ENCODE measurements at places on chromosomes 16 and 17.

DNA sequence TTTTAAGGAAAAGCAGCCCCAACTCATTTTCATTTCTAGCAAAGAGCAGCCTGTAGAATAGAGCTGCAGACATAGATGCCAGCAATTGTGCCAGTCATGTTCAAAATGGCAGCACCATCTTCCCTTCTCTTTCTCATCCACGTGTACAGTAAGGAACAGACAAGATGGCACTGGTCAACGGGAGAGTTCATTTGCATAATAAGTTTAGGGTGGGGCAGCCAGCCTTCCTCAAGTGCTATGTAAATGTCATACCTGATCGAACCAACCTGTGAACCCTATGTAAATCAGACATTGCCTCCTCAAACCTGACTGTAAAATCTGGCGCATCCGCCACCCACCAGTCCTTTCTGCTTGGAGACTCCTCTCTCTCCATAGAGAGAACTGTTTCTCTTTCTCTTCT is 150.0 kb upstream of the CDH13 start:
- no peak for DNase-seq

- DNase-seq, result no peak
Measured at GRCh38 chr17:39141294-39141693, 10.1 kb downstream of the PLXDC1 start.

- DNase-seq, result no peak
Measured at GRCh38 chr17:34852614-34853013, 108.6 kb downstream of the CCT6B start.

DNA sequence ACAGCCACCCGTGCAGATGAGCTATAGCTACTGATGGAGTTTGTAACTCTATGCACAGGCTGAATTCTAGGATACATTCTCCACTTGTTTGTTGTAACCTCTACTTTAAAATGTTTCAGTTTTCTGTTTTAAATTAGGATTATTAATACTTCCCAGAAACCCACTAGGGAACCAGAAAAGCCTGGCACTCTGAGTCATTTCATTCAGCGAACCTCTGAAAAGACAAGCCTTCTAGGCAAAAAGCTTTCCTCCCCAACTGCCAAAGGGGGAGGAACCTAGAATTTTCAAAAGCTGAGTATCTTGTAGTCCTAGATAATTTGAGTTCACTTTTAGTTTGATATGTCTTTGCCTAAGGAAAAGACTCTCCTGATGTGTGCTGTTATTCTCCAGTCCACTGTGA is 43.2 kb downstream of the GOSR1 start:
- no peak for DNase-seq

- peak; percentile 15 for DNase-seq
Measured at GRCh38 chr16:50509521-50510341, 38.5 kb upstream of the NKD1 start.

DNA sequence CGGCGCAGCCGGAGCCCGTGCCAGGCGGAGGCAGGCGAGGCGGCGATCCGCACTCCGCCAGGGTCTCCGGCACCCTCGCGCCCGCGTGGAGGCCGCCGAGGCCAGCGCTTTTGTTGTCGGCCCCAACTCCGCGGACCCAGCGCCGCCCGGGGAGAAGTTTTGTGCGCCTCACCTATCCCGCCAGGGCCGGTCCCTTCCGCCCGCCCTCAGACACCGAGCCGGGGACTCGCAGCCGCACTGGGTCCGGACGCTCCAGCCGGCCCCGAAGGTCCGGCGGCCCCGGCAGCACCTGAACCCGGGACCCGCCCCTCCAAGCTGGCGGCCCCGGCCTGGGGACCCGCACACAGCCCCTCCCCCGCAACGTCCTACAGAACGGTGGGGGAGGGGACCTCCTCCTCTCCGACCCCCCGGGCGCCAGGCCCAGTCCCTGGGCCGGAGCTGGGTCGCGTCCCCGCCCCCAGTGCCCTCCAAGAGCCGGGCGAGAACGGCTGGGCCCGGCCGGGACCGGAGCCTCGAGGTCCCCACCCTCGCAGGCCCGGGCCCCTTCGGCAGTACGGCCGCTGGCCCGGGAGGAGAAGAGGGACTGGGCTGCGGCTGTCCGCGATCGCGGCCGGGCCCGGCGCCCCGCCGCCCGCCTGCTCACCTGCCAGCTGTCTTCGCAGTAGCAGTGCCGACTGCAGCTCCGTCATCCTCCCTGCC is 698 bp downstream of the UBE2G1 start:
- DNase-seq, result no peak

GRCh38 chr17:80862978-80863377 is 128.7 kb upstream of the CHMP6 start:
- DNase-seq, result no peak

- no peak for DNase-seq
Measured at GRCh38 chr16:57988929-57989328, 11.5 kb downstream of the ZNF319 start.

DNA sequence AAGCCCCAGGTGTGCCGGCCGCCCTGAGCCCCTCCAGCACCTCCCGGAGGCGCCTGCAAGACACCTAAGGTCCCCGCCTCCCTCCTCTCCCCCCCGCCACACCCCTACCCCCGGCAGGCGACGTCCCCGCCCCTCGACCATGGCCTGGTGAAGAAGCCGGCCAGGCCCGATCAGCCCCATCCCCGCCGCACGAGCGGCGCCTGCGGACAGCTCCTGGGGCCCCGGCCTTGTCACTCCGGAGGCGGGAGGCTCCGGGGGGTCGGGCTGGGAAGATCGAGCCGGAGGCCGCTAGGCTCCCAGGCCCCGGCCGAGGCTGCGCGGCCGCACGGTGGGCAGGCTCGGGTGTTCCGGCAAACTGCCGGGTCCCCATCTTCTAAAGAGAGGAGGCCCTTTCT is 405 bp upstream of the ACE start:
- no peak for DNase-seq
